Upper lobe of right lung (tissue), 1 donor: ENCODE measurements at places on chromosomes 2 and 18. TPM values are rescaled to one million over a fixed set of nuclear protein-coding genes. Genes with fewer than 3 reads are reported as not detected.

DNA sequence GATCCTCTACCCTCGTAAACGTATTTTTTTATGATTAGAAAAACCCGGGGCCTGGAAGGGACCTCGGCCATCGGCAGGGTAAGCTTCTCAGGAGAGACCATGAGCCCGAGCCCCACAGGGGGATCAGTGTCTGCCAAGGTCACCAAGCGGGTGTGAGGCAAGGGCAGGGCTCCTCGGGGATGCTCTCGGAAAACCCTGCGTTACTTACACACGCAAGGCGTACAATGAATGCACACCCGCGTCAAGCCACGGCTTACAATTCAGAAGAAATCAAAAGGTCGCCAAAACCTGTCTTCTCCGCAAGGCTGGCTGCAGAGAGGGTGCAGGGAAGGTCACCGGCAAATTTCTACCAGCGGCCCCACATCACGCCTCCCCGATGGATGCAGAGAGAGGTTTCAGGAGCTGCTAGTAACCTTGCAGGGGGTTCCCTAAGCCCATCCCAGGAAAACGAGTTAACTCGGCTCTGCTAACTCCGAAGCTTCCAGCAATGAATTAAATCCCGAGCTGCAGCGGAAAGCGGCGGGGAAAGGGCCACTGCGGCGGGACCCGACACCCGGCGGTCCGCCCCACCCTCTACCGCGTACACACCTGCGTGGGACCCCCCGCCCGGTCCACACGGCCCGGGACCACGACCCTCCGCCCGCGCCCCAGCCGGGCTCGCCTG lies 638 bp downstream of the ST3GAL5 start:
- H3K27ac ChIP-seq: peak overlapping the region; percentile 91
- H3K4me1 ChIP-seq: peaks cover 35% of the 10 kb centered on the region
- peak overlapping the region; percentile 76 for H3K4me3 ChIP-seq
- H3K27me3 ChIP-seq: no peaks in the 10 kb centered on the region
- H3K36me3 ChIP-seq: no peaks in the 10 kb centered on the region

DNA sequence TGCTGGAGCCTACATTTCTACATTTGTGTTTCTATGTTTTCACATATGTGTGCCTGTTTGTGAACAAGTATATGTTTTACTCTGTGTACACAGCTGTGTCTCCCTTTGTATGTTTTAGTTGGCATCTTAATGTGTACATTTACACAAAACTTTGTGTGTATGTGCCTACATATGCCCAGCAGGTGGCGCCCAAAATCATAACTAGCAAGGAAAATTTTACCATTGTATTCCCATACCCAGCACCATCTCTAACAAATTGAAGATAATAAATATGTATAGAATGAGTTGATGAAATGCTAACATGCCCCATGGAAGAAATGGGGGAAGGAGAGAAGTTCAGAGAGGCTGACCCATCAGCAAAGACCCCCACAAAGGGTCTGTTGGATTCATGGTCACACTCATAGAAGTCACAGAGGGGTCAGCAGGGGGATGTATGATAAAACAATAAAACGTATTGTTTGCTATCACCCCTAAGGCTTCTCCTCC lies 48.1 kb downstream of the PKDCC start:
- peaks cover 30% of the 10 kb centered on the region for H3K4me1 ChIP-seq
- H3K36me3 ChIP-seq: no peaks in the 10 kb centered on the region
- H3K27me3 ChIP-seq: no peaks in the 10 kb centered on the region
- no peak overlapping the region for H3K4me3 ChIP-seq

GRCh38 chr2:46082531-46083485 lies 214.4 kb upstream of the EPAS1 start:
- H3K27ac ChIP-seq: peak overlapping the region; percentile 37
- no peak for DNase-seq
- peaks cover 5% of the 10 kb centered on the region for H3K4me1 ChIP-seq
- no peaks in the 10 kb centered on the region for H3K27me3 ChIP-seq

Gene AKAIN1
- not detected for total RNA-seq

Gene DNAJC5G
- not detected for total RNA-seq

Gene SANBR
- 11.1 TPM for total RNA-seq

Gene ALK
- not detected for total RNA-seq

Gene SATB2
- total RNA-seq: 3.9 TPM
